ENCODE measurements at places on chromosomes 5 and 9. TPM values are rescaled to one million over a fixed set of nuclear protein-coding genes. Genes with fewer than 3 reads are reported as not detected.

The PDE8B gene
- total RNA-seq: 0.22 TPM

The SLC24A2 gene
- under 0.01 TPM for total RNA-seq

The PCDHB11 gene
- under 0.01 TPM for total RNA-seq

The AGPAT2 gene
- total RNA-seq: 54.6 TPM

The PROB1 gene
- 1.00 TPM for total RNA-seq

The GFPT2 gene
- total RNA-seq: 24.2 TPM

The OR2V1 gene
- not detected for total RNA-seq

The ORM2 gene
- not detected for total RNA-seq

The ACER2 gene
- total RNA-seq: 1.8 TPM

The ACSL6 gene
- not detected for total RNA-seq

The PCDHGA9 gene
- 4.2 TPM for total RNA-seq

The GPR151 gene
- total RNA-seq: not detected

The NTNG2 gene
- 3.5 TPM for total RNA-seq

All from uterine smooth muscle cell (primary cell).